ENCODE measurements at places on chromosomes 5 and 9.

DNA sequence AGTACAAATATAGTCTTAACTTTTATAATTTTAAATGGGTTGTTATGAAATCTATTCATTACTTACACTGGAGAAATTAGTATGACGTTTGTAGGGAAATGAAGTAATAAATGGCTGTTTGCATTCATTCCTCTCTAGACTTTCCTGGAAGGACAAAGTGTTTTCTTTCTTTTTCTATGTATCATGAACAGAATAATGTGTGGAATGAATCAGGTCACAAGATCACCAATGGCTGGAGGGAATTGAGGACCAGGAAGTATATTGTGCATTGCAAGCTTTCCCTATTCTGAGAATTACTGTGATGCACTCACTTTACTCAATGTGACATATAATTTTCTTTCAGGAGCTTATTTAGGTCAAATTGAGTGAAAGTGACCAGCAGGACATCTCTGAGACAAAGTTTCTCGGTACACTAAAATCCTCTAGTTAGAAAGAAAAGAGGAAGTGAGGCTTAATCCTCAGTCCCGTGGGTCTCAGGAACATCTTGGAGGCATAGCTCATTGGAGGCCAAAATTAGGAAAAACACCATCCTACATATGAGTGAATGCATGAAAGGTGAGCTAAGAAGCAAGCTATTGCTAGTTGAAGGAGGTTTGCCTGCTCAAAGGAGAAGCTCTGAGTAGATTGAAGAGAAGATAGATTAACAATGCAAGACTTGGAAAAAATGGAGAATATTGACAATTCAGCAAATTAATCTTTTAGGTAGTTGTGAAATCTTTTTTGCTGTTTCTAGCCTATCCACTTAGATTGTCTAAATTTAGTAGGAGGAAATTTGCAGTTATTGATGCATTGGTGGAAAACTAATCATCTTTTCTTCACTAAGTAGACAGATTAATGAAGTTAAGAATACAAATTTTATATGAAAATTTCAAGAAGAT lies 28.0 kb downstream of the ERAP2 start:
- DNase-seq, result no peak

DNA sequence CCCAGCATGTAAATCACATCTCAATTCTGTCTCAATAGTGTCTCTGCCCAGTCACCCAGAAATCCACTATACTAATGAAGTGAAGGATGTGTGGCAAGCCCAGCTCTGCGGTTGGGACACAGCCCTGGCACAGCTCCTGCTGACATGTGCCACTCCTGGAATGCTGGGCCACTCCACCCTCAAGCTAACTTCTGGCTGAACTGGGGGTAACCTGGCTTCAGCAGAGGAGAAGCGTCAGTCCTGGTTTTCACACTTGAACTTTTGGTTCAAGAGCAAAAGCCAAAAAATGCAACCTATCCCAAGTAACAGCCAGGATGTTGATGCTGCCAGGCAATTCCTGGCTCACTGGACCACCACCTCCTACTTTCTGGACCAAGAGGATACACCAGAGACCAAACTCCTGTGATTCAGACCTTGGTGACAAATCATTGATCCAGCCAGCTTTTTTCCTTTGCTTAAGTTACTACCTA lies 86.4 kb downstream of the ARRDC3 start:
- DNase-seq, result no peak

GRCh38 chr5:14417276-14417730 lies 164.3 kb upstream of the OTULINL start:
- DNase-seq, result peak; percentile 62

GRCh38 chr9:113373676-113374392 lies 3.0 kb downstream of the HDHD3 start:
- no peak for DNase-seq

- no peak for DNase-seq
These were observed 53.9 kb upstream of the AFAP1L1 start for GRCh38 chr5:149217803-149218155.

- DNase-seq, result no peak
These were observed 2.8 kb upstream of the TEX10 start for GRCh38 chr9:100355561-100355960.

- DNase-seq, result no peak
These were observed 5.2 kb downstream of the ATPSCKMT start for GRCh38 chr5:10244342-10244944.

- no peak for DNase-seq
These were observed 532.6 kb downstream of the CSNK1G3 start for GRCh38 chr5:124044613-124045012.

- no peak for DNase-seq
These were observed 197.8 kb downstream of the PCSK1 start for GRCh38 chr5:96235008-96235910.

DNA sequence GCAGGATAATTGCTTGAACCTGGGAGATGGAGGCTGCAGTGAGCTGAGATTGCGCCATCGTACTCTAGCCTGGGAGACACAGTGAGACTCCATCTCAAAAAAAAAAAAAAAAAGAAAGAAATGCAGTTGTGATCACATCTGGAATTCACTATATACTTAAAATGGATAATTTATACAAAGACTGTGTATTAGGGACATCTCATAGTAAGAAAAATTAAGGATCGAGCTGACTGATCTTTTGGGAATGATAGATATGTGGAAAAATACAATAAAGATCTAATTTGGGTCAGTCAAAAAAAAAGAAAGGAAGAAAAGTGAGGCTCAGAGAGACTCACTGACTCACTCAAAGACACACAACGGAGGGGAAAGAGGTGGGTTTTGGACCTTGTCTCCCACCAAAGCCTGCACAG lies 73.2 kb upstream of the STXBP1 start:
- no peak for DNase-seq

DNA sequence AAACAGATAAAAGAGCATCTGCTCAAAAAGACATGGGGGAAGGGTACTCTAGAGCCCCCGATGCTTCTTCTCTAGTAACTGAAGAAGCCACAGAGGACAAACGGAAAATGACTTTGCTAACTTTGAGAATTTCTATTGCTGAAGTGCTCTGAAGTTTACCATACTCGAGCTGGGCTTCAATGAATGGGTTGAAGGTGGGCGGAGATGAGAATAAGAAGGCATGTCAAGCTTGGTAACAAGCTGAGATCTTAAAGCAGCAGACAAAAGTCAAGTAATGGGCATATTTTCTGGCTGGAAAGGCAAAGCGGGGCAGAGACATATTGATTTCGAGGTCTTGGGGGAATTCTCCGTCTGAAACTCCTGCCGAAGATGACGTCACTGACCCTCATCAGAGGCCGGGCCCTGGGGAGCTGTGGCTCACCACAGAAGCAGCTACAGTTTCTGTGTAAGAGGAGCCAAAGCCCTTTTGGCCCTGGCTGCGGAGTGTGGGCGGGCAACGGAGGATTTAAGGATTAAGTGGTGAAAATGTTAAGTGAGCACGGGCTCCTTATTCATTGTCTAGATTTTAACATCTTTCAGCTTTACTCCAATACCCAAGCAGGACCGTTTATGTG lies 115.8 kb upstream of the SLIT3 start:
- peak; percentile 47 for DNase-seq

GRCh38 chr5:115979201-115980041 lies 17.1 kb downstream of the LVRN start:
- no peak for DNase-seq

GRCh38 chr5:106121972-106122605 lies 1548.6 kb downstream of the EFNA5 start:
- DNase-seq, result peak; percentile 27

GRCh38 chr5:116265471-116265870 lies 180.6 kb downstream of the COMMD10 start:
- no peak for DNase-seq

DNA sequence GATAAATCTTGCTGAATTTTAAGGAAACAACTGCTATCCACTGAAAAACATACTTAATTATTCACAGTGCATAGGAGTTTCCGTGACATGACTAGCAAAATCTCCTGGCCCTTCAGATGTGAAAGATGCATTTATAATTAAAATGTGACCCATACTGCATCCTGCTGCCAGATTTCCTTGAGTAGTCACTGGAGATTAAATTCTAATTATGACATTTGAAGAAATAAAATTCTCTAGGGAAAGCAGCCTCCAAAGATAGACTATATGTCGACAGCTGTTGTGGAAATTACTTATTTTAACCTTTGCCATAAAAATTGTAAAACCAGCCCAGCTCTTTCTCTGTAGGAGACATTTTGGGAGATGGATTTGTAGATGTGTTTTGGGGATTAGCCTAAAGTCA lies 193.6 kb upstream of the SMC2 start:
- DNase-seq, result no peak

GRCh38 chr5:125372694-125373631 lies 626.5 kb upstream of the ZNF608 start:
- DNase-seq, result peak; percentile 12

DNA sequence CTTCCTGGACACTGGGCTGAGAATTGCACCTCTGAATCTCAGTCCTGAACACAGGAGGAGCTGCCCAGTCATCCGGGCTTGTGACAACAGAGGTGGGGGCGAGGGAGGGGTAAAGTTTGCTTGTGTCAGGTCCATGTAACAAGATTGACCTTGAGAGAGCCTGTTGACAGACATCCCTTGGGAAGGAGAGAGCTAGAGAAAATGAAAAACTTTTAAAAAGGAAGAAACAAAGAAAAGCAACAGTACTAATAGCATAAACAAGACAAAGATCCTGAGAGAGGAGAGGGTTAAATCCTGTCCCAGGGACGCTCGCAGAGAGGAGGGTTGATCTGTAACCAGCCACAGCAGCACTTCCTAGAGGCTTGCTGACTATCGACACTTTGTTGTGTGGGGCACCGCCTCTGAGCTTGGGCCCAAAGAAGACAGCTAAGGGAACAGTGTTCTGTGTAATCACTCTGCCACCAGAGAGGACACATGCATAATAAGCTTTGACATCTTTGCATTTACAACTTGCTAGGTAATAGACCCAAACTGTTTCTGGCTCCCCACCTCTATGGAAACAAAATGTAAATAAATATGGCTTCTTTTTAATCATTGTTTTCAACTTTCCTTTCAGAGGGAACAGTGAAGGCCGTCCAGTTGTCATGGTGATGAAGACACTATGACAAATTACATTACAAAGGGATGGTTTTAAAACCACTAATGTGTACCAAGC lies 363.7 kb downstream of the CSNK1G3 start:
- no peak for DNase-seq

DNA sequence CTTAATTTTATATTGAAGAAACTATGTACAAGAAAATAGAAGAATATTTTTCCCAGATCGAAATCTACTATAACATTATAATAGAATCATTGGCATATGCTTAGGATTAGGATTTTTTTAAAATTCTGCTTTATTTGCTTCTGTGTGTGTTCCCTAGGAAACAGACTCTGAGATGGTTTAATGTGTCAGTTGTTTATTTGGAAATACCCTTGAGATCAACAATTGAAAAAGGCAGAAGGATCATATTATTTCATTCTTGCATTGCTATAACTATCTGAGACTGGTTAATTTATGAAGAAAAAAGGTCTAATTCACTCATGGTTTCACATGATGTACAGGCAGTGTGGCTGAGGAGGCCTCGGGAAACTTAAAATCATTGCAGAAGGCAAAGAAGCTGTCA lies 622.6 kb downstream of the PRR16 start:
- no peak for DNase-seq

DNA sequence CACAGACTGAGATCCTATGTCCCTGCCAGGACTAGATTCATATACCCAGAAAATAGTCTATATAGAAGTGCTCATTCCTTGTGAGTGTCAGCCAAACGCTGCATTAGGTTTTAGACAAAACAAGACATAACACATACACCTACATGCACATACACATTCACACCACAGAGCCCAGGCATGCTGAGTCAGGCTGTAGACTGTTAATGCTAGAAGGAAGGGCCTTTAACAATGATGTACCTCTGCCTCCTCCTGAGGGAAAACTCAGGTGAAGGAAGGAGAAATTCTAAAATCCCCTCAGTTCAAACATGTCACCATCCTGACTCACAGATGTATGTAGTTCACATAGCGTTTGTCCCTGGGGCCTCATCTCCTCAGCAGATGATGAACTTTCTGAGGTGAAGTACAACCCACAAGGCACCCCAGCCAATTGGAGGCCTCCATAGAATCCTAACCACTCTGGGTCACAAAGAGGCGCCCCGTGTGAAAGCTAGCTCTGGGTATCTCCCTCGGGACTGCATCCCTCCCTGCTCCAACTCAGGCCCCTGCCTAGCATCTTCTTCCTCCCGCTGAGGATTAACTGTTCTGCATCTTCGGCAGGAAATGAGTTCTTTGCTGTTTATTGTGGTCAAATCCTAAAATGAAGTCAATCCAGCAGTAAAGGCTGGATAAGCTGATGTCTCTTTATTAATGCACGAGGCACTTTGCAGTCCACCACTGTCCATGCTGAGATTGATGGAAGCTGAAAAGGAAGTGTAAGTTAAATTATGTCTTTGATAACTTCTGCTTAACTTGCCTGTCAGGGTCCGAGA lies 40.8 kb upstream of the FSTL4 start:
- no peak for DNase-seq

- no peak for DNase-seq
These were observed 73.4 kb upstream of the ANKH start for GRCh38 chr5:14944996-14945395.

DNA sequence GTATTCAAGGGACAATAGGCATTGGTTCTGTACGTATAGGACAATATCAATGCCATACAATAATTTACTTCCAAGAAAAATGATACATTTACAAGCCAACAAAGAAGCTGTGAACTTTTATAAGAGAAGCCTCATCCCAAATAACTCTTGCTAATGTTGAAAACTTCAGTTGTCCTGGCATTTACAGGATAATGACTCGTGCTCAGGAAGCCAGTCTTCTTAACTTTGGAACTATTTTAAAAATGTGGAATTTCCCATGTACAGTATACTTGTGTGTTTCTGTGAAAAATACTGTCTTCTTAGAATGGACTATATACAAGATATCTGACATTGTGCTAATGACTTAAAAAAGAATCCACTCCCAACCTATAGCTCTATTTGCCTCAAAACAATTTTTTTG lies 1479.3 kb upstream of the CDH9 start:
- DNase-seq, result no peak

DNA sequence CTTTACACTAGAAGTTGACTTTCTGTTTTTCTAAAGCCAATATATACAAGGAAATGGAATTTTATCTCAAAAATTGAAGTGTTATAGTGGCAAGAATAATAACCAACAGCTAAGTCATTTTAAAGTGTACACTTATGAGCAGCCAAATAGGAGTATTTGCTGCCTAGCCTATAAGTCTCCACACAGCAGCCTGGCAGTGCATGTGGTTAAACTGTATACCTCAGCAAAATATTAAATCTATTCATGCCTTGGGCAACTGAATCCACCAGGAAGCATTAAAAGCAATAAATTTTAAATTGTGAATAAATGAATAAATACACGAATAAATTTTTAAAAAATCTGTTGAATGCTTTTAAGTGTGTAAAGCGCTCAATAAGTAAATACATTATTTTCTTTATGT lies 432.4 kb upstream of the RORB start:
- DNase-seq, result no peak

- DNase-seq, result no peak
These were observed 6.6 kb upstream of the OTULINL start for GRCh38 chr5:14574891-14575508.

DNA sequence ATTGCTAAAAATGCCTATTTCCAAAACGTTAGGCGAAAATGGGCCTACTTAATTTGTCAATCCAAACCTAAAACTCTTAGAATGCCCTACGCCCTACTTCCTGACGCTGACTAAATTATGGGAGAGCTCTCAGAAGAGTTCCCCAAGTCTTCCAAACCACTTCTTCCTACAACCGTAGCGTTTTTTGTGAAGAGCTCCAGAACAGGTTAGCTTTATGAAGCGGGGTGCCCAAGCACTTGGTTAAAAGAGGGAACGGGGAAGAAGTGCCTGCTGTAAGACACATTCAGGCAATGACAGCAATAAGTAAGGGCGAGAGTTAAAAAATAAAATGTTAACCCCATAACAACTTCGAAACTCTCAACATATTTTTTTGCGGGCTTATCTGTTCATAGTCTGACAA lies 2.8 kb downstream of the ELAVL2 start:
- no peak for DNase-seq

GRCh38 chr9:130421802-130422276 lies 22.9 kb upstream of the ASS1 start:
- DNase-seq, result no peak
